Right atrium auricular region (tissue), 2 donors: ENCODE measurements at places on chromosomes 2 and 18.

DNA sequence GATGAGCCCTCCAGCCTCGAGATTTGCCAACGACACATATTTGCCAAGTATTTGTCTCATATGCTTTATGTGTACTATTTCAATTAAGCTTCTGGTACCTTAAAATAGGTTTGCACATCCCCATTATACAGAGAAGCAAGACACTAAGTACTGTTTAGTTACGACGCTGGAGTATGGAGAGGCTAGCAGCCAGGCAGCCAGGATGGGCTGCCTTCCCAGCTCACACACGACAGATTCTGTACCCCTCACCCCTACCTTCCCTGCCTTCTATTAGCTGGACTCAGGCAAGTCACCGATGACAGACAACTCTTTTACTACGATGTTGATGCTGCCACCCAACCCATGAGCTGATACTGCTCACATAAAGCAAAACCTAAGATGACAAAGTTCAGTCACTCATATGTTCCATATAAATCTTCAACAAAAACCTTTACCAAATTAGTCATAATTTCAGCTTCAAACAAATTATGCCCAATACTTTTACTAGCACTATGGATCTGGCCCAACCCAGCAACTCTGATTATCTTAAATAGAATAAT is 17.0 kb downstream of the PDIA6 start:
- DNase-seq, result no peak

GRCh38 chr2:119415630-119416029 is 16.0 kb upstream of the TMEM37 start:
- DNase-seq, result no peak

GRCh38 chr2:48270209-48270608 is 259.7 kb upstream of the STON1 start:
- no peak for DNase-seq

DNA sequence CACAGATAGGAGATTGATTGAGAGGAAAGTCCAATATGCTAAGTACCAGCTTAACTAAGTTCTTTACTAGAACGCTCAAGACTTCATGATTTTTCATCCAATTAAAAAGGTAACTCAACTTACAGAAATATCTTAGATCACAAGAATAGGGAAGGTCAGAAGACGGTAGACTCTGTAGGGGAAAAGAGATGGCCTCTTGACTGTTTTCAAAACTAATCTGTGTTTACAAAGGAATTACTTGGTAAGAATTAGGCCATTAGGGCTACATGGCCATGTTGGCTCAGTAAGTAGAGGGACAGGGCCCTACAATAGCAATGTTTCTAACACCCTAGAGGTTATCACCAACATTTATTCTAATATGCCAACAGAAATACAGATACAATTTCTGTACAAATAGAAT is 172.7 kb upstream of the ZFP36L2 start:
- DNase-seq, result no peak

DNA sequence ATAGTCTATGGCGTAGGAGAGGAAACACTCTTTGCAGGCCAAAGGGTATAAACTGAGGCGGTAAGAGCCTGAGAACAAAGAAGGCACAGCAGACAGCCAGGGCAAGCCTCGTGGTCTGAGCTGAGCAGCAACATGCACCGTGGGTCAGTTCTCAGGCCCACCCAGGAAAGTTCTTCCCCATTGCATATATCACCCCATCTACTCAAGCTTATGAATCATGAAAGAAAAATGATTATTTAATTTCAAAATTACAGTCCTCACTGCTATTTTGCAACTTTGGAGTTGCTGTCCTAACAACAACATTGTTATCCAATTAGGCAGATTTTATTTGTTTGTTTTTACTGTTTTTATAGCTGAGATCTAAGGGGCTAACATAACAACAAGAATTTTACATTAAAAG is 54.7 kb upstream of the RIOK3 start:
- no peak for DNase-seq

DNA sequence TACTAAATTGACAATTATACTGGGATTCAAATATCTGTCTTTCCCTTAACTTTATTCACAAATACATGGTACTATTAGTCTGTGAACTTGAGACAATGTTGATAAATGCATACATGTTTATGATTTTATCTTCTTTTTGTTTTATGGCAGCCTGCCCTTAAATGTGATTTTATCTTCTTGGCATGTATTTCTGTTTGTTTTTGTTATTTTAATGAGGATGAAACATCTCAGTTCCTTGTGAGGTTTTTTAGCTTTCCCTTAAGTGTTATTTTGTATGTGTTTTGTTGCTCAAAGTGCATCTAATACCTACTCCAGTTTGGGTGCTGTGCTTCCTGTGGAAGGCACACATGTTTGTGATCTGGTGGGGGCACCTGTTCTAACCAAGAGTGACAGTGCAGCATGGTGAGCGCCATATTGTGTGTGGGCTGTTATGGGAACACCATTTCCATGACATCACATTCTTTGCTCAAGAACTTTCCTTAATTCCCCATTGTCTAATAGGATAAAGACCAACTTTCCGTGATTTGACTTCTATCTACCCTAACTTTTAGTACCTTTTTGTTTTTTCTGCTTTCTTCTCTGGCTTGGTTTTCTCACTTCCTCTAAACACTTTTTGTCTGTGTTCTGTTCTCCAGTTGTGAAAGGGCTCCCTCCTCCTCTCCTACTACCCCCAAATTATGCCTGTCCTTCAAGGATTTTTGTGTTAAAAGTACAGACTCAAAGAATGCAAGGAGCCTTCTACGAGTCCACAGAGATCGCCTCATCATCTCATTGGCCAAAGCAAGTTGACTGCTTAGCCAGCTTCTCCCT is 162.1 kb upstream of the TTC39C start:
- no peak for DNase-seq

DNA sequence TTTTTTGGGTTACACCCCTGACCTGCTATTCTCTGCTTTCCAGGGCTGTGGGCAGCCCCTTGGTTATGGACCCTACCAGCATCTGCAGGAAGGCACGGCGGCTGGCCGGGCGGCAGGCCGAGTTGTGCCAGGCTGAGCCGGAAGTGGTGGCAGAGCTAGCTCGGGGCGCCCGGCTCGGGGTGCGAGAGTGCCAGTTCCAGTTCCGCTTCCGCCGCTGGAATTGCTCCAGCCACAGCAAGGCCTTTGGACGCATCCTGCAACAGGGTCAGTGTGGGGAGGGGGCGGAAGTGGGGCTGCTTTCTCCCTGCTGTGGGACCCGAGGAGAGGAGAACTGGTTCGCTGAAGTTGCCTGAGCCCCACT is 9.7 kb upstream of the WNT10A start:
- DNase-seq, result no peak

DNA sequence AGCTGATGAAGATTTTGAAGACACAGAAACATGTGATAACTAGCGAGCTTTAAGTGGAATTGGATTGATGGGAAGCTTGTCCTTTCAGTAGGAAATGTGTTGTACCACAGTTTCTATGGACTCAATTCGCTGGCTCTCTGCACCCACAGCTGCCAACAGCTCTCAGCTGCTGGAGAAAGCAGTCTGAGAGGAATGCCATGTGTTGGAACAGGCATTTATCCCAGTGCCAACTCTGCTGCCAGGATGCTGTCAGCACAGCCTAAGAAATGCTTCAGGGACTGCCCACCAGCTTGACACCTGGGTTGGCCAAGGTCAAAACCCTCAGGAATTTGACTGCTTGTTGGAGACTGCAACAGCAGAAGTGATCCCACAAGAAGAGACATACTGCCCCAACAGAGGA is 193.0 kb upstream of the THSD7B start:
- DNase-seq, result no peak

DNA sequence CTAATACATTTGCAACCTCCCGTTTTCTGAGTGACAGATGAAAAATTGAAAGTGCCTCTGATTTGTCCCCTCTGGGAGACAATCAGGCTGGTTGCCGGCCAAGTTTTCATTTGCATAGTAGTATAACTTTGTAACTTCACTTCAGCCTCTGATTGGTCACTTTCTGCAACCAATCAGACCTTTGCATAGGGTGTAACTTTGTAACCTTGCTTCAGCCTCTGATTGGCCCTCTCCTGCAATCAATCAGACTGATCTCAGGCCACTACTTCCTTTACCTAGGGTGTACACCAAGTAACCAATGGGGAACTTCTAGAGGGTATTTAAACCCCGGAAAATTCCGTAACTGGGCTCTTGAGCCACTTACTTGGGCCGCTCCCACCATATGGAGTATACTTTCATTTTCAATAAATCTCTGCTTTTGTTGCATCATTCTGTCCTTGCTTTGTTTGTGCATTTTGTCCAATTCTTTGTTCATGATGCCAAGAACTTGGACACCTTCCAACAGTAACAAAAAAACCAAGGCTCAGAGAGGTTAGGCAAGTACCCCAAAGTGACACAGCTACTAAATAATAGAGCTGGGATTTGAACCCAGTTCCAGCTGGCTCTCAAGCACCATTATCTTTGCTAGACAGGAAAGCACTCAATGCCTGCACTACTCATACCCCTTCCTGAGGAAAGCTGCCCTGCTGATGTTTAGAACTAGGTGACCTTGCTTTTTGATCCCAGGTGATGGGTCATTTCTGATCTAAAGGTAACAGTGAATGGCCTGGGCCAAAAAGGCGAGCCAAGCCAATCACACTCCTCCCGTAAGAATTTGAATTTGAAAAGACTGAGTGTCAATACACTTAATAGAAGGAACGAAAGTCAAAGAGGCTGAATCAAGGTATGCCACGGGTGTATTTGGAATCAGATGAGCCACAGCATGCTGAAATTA is 10.9 kb upstream of the MYOM1 start:
- no peak for DNase-seq

DNA sequence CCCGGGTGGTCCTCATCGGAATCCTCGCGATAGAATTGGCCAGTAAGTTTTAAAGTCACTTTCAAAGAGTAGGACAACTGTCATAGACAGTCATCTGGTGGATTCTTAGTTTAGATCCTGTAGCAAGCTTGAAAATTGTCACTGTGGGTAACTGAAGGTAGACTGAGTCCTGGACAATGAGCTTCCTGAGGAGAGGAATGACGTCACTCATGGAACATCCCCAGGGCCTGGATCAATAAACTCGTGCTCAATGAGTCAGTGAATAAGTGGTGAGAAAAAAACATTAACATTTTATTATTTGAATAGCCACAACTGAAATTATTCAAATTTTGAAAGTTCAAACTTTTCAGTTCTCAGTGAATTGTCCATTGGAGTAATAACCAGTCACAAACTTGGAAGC is 101.4 kb upstream of the CXCR4 start:
- DNase-seq, result no peak

- DNase-seq, result no peak
Observed at GRCh38 chr2:206558492-206558891, 83.8 kb upstream of the FAM237A start.

- DNase-seq, result no peak
Observed at GRCh38 chr2:18426174-18426573, 134.3 kb downstream of the RDH14 start.

DNA sequence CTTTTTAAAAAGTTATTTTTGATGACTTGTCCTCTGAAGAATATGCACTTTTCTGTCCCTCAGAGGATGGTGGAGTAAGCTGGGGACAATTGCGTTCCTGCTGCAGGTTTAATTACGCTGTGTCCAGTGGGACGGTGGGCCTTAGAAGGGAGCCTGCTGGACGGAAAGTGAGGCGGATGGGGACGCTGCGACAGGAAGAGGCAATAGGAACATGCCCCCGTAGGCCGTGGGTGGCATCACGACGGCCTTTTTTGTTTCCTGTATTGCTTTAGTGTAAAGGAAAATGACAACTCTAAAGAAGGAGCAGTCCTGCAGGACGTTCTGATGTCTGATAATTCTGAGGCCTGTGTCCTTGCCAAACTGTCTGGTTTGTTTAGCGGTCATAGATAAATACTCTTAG is 121.6 kb downstream of the NFATC1 start:
- no peak for DNase-seq

DNA sequence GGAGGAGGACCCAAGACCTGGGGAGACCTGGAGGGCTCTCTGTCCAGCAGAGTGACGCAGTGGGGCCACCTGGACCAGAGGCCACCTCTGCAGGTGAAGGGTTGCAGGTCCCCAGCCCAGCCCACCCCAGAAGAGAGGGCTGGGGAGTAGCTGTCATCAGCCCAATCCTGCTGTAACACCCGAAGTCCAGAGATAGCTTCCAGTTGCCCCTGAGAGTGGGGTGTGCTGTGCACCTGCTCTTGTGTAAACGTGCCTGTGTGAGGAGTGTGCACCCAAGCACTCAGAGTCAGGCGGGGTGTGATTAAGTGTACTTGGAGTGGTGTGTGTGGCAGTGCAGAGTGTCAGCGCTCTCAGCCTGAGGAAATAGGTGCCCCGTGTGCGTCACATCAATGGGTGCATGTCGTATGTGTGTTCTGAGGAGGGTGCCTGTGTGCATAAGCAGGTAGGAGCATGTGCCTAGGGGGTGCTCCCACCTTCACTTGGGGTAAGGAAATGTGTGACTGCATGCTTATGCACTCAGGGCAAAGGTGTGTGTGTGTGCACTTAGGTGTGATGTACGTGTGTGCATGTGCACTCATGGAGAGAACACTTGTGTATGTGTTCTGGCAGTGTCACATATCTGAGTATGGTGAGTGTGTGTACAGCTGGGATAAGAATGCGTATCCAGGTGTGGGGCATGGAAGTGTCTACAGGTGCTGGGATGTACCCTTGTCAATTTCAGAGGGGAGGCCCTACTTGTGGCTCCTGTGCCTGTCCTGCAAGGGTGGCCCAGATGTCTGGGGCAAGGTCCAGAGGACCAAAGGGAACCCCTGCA is 672 bp downstream of the ATP6V1B1 start:
- DNase-seq, result no peak

GRCh38 chr2:47695800-47696477 is 87.0 kb upstream of the MSH6 start:
- DNase-seq, result no peak

DNA sequence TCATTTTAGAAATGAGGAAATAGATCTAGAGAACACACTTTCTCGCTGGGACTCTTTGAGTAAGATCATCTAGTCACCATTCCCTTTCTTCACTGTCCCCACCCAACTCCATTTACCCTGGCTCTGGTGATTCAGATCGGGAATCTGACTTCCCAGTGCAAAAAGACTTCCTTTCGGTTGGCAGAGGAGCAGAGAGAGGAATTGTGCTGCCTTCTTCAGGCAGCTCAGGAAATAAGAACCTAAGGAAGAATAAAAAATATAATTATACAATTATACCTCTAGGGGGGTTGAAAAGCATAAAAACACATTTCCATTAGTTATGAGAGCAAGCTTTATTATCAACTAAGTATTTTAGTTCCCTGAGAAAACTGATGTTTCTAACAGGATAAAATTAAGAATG is 9.3 kb upstream of the MPP4 start:
- DNase-seq, result no peak

DNA sequence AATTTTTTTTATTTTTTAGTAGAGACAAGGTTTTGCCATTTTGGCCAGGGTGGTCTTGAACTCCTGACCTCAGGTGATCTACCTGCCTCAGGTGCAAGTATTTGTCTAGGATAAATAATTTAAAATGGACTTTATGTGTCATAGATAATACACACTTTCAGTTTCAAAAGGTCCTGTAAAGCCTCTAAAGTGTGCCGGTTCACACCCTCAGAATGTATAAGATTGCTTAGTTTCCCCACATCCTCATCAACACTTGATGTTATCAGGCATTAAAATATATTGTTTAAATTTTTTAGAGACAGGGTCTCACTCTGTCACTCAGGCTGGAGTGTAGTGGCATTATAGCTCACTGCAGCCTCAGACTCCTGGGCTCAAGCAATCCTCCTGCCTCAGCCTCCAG is 170.5 kb downstream of the ANKRD44 start:
- no peak for DNase-seq
